CD4-positive, alpha-beta T cell treated with Interleukin-17A for 1 hour (primary cell): ENCODE measurements at places on chromosomes 3 and 15.

DNA sequence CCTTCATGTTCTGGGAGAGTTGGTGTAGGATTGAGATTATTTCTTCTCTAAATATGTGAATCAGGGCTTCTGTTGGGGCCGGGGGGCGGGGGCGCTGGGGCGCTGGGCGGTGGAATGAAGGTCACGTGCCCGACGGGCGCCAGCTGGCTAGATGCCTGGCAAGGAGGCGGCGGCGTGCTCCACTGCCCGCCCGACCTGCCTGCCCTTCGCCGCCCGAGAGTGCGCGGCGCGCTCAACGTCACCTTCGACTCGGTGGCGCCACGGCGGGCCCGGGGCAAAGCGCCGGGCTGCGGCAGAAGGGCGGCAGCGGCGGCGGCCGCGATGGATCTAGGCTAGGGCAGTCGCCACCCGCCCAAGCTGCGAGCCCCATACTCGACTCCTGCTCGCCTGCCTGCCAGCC lies 47.0 kb upstream of the LHFPL4 start:
- DNase-seq: no peak

- DNase-seq: no peak
Observed at GRCh38 chr3:141793476-141794260, 30.5 kb downstream of the GRK7 start.

DNA sequence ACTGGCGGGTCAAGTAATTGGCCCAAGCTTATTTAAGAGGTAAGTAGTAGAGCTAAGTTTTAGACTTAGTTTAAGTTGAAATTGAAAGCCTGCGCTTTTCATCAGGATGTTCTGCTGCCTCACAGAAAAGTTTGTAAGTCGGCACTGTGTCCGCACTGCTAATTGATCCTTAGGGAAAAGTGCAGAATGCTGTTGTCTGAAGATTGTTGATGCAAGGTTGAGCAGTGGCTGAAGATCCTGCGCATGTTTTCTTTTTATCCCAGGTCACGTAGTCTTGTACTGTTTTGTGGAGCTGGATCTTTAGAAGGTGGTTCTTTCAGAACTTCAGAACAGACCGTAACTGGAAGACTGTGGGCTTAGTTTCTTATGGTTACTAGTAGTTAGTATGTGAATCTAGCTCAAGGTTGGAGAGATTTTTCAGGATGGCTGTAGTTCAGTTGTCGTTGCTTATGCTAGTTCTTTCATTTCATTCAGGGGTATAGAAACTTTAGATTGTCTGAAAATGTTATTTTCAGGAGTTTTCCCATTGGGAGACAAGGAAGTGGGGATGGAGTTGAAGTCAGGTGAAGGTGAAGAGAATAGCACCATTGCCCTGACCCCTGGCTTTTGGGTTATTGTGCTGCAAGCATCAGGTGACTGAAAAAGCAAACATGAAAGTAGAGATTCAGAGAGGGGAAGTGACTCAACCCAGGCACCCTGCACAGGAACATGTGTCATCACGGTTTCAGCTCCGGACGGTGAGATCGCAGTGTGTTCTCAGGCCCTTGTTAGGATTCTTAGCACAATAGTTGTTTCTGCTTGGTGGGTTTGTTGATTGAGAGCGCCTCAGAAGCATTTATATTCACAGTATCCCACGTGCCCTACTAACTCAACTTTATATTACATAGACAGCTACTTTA lies 32.8 kb downstream of the AKAP13 start:
- DNase-seq: peak; percentile 80

DNA sequence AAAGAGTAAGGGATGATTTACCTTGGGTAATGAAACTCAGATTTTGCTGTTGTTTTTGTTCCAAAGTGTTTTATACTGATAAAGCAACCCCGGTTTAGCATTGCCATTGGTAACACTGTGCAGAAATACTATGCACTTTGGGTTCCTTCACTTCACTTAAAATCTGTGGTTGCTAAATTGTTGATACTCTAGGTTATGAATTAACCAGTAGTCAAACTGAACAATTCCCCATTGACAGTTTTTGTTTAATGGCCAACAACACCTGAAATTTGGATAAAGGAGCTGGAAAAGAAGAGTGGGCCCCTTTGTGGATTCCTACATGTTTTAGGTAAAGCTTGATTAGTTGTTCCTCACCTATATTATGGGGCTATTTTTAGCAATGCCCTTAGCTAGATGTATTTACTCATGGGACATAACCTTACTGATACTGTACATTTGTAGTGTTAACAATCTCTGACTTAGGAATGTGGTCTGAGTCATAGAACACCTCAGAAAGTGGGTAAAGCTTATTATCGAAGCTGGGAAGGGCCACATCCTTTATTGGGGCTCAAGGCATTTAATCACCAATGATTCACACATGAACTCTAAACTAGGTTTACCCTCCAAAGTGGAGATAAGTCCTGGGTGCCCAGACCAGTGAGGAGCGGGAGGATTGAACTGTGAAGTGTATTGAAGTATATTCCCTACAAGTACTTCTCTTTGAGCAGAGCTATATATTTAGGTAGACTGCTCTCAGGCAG lies 29.5 kb upstream of the THRB start:
- DNase-seq: no peak
